Epithelial cell of proximal tubule (primary cell): ENCODE measurements at places on chromosomes 7 and 10.

DNA sequence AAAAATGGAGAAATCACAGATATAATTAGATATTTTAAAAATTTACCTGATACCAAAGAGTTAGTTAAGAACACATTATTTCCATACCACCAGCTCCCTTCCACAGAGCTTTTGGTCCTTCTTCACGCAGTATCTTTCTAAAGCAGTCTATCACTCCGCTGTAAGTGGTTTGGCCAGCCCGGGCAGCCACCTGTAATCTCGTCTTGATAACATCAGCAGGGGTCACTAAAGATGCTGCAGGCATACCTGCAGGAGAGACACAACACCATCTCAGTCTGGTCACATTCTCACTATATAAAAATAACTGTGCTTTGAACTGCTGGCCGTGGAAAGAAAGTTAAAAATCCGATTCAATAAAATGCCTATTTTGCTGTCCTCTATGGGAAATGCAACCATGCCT, 200.1 kb downstream of the SLC25A13 start:
- DNase-seq = no peak

- no peak for DNase-seq
Observed at GRCh38 chr10:98167191-98167590, 32.7 kb downstream of the R3HCC1L start.

DNA sequence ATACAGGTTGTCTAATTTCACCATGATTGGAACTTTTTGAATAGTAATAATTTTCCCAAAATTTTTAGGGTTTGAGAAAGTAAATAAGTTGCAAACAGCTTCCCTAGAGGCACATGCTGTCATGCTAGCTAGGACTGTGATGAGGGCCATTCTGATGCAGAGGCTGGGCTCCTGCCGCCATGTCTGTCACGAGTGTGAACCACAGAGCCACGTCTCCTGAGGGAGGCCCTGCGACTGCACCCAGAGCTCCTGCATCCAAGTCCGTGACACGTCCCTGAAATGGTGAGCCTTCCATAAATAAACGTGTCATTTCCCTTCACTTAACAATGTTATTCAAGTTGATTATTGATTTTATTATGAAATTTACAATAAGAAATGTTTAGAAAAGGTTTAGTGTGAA, 40.0 kb downstream of the C10orf120 start:
- no peak for DNase-seq

DNA sequence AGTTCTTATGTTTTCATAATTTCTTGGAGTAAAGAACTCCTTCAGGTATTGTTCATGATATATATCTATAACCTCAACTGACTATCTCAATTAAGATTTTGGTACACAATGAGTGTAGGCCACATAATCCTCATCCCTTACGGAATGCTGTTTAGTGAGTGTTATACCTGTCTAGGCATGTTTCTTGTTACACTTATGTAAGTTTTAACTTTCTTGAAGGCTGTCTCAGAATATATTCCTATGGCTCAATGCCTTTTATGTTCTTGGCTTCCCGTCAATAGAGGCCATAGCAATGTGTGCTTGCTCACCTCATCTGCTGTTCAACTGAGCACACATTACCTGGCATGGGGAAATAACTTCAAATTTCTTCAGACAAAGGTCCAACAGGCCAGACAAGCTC, 185.1 kb downstream of the CTTNBP2 start:
- DNase-seq = no peak

GRCh38 chr10:111762114-111762513, 421.5 kb downstream of the GPAM start:
- DNase-seq = no peak

- no peak for DNase-seq
Observed at GRCh38 chr7:44403176-44403759, 77.9 kb upstream of the CAMK2B start.
